MM.1S (cell line): ENCODE measurements at places on chromosomes 1 and 21.

DNA sequence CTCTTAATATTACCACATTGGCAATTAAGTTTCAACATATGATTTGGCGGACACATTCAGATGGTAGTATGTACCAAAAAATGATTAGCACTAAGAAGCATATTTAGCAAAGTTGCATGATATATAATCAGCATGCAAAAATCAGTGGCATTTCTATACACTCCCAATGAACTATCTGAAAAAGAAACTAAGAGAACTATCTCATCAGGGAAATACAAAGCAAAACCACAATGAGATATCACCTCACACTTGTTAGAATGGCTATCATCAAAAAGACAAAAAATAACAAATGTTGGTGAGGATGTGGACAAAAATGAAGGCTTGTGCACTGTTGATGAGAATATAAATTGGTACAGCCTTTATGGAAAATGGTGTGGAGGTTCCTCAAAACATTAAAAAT is 31.4 kb upstream of the DENND1B start:
- DNase-seq: peak; percentile 64
- no peaks in the 10 kb centered on the region for H3K36me3 ChIP-seq
- peaks cover 32% of the 10 kb centered on the region for H3K4me1 ChIP-seq
- no peaks in the 10 kb centered on the region for H3K27me3 ChIP-seq
- peak overlapping the region; percentile 87 for H3K27ac ChIP-seq

DNA sequence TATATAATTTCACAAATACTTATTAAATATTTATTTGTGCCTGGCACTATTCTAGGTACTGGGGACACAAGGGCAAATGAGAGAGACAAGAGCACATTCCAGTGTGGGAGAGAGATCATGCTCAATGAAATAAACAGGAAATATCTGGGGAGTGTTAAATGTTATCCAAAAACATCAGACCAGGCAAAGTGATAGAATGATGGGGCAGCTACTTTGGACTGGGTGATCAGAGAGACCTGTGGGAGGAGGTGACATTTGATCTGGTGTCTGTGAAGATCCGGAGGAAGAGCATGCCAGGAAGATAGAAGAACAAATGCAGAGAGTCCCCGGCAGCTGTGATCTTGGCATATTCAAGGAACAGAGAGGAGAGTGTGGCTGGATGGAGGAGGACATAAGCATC is 27.5 kb upstream of the GNG12 start:
- H3K4me3 ChIP-seq: no peak overlapping the region
- H3K27me3 ChIP-seq: no peaks in the 10 kb centered on the region
- DNase-seq: no peak
- no peaks in the 10 kb centered on the region for H3K4me1 ChIP-seq

DNA sequence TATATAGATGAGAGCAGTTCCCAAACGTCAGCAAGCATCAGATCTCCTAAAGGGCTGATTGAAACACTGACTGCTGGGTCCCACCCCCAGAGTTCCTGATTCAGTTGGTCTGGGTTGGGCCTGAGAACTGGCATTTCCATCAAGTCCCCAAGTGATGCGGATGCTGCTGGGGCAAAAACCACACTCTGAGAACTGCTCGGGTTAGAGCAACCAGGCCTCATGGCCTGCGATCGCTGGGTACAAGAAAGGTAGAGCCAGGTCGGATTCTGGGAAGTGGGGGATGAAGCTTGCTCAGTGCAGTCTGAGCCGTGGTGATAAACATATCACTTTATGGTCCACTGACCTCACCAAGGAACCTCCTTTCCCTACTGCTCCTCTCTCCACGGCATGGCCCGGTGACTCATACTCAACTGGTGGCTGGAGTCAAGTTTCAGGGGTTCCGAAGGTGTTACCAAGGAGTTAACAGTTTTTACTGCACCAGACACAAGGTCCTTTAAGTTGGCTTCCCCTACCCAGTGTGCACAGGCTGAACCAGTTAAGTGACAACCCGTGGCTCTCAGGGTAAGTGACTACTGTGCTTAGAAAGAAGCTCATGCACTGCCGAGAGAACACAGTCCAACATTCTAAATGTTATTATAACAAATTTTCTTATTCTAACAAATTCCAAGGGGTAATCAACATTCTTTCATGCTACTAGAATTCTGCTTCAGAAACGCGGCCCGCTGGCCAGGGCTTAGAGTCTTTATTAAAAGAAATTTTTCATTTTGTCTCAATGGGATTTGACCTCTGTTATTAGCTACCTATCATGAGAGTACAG is 153.5 kb downstream of the TGFBR3 start:
- H3K36me3 ChIP-seq: no peaks in the 10 kb centered on the region
- H3K4me3 ChIP-seq: no peak overlapping the region
- DNase-seq: no peak
- peaks cover 14% of the 10 kb centered on the region for H3K4me1 ChIP-seq

DNA sequence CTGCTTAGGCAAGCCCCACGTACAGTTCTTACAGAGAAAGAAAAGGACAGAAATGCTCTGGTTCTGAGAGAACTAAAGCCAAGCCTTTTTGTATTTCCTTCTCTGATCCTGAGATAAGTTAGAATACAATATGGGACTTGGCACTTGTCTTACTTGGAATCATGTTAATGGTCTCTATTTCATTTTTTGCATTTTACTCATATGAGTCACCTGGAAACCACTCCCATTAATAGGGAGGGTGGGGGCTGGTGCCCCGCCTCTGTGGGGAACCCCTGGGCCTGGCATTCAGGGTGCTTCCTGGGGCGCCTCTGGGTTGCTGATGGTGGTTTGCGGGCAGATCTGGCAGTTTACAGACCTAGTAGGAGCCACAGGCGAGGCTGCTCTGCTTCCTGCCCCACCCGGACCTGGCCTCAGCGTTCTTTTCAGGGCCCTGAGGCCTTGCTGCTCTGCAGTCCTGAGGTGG is 26.7 kb downstream of the TSPAN2 start:
- peak; percentile 84 for DNase-seq
- H3K27me3 ChIP-seq: no peaks in the 10 kb centered on the region
- H3K4me1 ChIP-seq: 0 out of 2 replicates have a peak, but pooled peaks cover 4% of the 10 kb centered on the region
- H3K36me3 ChIP-seq: no peaks in the 10 kb centered on the region
- no peak overlapping the region for H3K4me3 ChIP-seq
- peak overlapping the region; percentile 56; the same call in 1 of the 2 replicates for H3K27ac ChIP-seq
